Stimulated activated CD4-positive, alpha-beta T cell treated with anti-CD3 and anti-CD28 coated beads, TNF-alpha, amount 100 ng/mL, for 48 hours (primary cell): ENCODE measurements at places on chromosomes 5 and 9.

DNA sequence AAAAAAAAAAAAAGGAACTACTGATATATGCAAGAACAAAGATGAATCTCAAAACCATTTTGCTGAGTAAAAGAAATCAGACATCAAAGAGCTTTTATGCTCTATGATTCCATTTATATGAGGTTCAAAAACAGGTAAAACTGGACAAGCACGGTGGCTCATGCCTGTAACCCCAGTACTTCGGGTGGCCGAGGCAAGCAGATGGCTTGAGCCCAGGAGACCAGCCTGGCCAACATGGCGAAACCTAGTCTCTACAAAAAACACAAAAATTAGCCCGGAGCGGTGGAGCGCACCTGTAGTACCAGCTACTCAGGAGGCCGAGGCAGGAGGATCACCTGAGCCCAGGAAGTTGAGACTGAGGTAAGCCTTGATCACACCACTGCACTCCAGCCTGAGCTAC lies 7.8 kb downstream of the PTBP3 start:
- no peak for DNase-seq

- no peak for DNase-seq
These were observed 105.1 kb upstream of the SMIM23 start for GRCh38 chr5:171680485-171680884.

DNA sequence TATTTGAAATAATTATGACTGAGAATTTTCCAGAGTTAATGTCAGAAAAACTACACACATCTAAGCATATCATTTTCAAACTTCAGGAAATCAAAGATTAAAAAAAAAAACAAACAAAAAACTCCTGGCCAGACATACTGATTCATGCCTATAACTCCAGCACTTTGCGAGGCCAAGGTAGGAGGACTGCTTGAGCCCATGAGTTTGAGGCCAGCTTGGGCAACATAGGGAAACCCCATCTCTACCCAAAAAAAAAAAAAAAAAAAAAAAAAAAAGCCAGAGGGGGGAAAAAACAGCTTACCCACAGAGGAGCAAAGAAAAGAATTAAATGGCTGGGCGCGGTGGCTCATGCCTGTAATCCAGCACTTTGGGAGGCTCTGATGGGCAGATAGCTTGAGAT lies 22.4 kb downstream of the EFCAB9 start:
- DNase-seq: no peak

GRCh38 chr9:12773562-12773961 lies 1.3 kb upstream of the LURAP1L start:
- DNase-seq: no peak

GRCh38 chr5:177546258-177546741 lies 8.1 kb downstream of the FAM193B start:
- DNase-seq: no peak

DNA sequence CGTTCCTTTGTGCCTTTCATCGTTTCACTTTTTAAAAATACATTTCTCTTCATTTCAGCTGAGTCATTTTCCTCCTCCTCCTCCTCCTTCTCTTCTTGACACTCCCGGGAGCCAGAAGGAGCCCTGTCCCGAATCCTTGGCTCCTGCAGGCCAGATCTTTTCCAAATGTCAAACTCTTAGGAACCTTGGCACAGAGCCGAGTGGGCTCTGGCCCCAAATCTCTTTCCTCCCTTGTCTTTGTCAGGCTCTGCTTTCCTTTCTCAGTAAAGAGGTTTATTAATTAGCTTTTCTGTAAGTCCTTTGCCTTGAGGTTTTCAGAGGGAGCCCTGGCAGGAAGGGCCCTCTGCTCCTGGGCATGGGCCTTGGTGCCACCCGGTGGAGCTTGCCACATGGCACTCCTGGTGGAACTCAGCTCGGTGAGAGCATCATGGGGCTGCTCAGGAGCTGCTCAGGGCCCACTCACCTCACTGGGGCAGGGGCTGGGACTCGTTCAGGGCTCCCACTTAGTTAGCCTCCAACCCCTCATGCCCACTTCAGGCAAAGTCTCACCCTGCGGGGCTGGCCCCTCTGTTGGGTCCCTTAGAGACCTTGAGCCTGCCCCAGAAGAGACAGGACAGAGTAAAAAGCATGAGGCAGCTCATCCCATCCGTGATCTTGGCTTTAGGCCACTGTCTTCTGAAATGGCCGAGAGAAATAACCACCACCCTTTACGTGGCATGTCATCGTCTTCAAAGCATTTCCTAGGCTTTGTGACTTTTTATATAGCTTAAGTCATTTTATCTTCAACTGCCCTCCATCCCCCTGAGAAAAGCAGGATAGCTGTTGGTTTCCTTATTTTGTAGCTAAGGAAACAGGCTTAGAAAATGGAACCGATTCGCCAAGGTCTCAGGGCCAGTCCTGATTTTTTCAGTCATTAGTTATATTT lies 17.1 kb downstream of the STC2 start:
- no peak for DNase-seq
